Upper lobe of left lung (tissue), 6 donors: ENCODE measurements at places on chromosomes 6 and 20. TPM values are rescaled to one million over a fixed set of nuclear protein-coding genes. Genes with fewer than 3 reads are reported as not detected.

DNA sequence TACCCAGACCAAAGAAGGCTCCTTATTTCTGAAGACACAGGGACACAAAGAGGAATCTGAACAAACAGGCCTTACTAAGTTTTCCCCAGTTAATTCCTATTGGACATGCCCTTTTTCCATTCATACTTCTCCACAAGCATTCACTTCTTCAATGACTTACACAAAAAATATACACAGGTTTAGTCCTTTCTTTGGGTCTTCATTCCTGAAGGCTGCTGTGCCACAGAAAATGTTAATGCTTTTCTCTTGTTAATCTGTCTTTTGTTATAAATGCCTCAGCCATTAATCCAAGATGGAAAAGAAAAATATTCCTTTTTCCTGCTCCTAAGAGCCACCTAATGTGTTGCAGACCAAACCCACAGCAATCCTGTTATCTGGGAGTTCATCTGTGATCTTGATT lies 71.2 kb downstream of the QRSL1 start:
- no peak for DNase-seq

- DNase-seq = no peak
These were observed 496.2 kb upstream of the SULF2 start for GRCh38 chr20:48281501-48281900.

- no peak for DNase-seq
These were observed 149.9 kb downstream of the MYB start for GRCh38 chr6:135331002-135331401.

DNA sequence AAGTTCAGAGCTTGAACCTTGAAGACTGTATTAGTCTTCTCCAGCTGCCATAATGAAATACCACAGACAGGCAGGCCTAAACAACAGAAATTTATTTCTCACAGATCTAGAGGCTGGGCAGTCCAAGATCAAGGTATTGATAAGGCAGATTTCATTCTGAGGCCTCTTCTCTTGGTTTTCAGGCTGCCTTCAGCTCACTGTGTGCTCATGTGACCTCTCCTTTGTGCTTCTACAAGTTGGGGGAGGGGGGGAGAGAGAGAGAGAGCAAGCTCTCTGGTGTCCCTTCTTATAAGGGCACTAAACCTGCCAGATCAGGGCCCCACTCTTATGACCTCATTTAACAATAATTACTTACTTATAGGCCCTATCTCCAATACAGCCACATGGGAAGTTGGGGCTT lies 102.6 kb upstream of the RSPO3 start:
- no peak for DNase-seq

GRCh38 chr6:169326067-169326799 lies 72.6 kb upstream of the THBS2 start:
- no peak for DNase-seq

DNA sequence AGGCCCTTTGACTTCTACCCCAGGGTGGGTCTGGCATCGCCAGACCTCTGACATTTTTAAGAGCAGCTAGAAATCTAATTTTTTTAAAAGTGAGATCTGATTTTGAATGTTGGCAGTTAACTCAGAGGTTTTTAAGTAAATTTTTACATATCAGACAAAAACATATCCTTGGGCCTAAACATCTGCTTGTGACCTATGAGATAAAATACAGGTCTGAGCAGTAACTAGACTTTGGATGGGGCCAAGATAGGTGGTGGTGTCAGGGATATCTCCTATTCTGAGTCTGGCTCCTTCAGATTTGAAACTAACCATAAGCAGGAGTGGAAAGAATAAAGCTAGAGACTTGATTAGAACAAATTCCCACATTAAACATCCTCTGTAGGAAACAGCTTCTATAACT lies 17.6 kb downstream of the RALY start:
- DNase-seq = no peak

GRCh38 chr20:8997701-8998117 lies 71.2 kb upstream of the PLCB4 start:
- no peak for DNase-seq

Gene GLP1R
- total RNA-seq = not detected
